ENCODE measurements at places on chromosomes 7 and 10.
A peak's percentile ranks its signal among the peaks of the same experiment; 100 is the strongest.

DNA sequence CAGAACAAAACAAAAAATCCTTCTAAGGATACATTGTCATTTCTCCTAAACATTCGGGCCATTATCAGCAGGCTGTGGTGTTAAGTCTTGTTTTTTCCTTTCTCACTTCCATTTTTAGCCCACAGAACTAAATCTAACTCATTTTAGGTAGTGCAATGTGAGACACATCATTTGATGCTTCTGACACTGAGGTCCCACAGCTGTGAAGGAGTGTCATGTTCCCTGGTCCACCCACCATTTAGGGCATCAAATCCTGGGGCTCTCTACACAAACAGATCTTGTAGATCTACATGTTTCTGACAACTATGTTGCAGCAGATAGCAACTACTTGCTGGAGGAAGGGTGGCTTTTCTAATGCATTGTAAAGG is 232.5 kb upstream of the IGFBP3 start:
- no peak for DNase-seq

GRCh38 chr7:54252256-54253035 is 289.7 kb upstream of the VSTM2A start:
- DNase-seq: no peak

GRCh38 chr7:108810756-108811385 is 241.2 kb downstream of the DNAJB9 start:
- DNase-seq: no peak

GRCh38 chr7:37832194-37832593 is 16.2 kb upstream of the NME8 start:
- DNase-seq: no peak

GRCh38 chr7:118280319-118281012 is 56.0 kb downstream of the ANKRD7 start:
- no peak for DNase-seq

- no peak for DNase-seq
Measured at GRCh38 chr10:30974773-30975415, 56.8 kb downstream of the ZNF438 start.

DNA sequence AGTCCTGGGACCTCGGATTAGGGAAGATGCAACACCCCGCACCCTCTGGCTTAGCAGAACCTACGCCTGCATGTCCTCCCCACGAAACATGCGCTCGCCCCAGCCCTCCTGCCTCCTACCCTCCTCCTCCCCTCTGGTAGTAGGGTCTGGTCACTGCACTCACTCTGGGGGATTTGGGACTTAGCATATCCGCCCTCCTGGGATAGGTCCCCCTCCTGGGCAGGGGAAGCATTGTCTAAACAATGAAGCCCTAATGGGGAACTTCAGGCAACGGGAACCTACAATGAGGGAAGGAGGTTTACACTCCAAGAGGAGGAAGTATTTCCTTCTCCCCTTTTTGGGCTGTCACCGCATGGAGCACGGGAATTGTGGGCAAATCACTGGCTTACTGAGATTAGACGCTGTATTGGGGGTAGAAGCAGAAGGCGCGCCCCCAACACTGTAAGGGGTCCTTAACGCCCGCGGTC is 892 bp downstream of the CRHR2 start:
- DNase-seq: no peak

- DNase-seq: no peak
Measured at GRCh38 chr10:103720328-103720963, 134.9 kb downstream of the SH3PXD2A start.

GRCh38 chr10:44045020-44045419 is 339.9 kb downstream of the CXCL12 start:
- no peak for DNase-seq

DNA sequence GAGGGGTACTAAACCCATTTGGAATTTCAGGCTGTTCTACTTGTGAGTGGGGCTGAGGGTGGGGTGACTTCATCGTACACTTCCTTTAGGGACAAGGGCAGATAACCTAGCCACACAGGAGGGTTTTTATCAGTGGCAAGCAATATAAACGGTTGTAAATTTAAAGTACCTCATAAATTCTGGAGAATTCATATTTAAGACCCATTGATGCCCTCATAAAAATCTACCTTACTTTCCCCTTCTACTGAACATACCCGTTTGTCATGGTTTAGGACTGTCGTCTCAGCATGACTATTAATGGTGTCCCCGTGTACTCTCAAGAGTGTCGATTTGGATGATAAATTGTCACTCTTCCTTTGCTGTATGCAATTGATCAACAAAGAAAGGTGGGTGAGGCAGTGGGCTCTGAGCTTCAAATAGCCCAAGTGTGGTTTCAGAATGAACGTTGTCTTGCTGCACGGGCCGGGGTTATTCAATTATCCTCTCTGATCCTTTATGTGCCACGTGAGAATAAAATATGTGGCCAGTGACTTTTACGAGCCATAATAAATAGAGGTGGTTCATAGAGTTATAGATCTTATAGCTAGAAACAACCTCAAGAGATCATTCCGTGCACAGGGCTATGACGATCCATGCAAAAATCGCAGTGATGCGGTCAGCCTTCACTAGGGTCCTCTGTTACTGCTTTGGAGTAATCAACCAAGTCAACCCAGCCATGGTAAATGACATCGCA is 82.2 kb downstream of the FAM107B start:
- DNase-seq: no peak

GRCh38 chr10:132506711-132507408 is 30.7 kb upstream of the INPP5A start:
- DNase-seq: peak; percentile 7

GRCh38 chr7:24381894-24382505 is 98.0 kb downstream of the NPY start:
- no peak for DNase-seq

DNA sequence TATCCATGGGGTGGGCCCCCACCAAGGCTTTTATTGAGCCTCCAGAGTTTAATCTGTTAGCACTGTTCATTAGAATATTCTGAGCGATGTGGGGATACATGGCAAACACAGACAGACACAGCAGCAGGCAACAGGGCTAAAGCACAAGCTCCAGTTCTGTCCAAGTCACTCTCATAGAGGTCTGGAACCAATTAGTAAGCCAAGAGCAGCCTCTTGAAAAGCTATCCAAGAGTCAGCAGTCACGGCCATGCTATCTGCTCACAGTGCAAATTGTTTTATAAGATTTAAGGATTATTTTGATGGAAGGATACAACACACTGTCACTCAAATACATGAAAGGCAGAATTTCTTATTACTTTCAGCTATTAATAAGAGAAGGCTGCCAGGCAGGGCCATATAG is 86.4 kb upstream of the DGKB start:
- no peak for DNase-seq

GRCh38 chr10:110764378-110764777 is 107.3 kb upstream of the PDCD4 start:
- no peak for DNase-seq

All from activated B cell treated with CpG ODN at 0.5 μM for 24 hours (primary cell).